ENCODE measurements at places on chromosomes 12 and 14. TPM values are rescaled to one million over a fixed set of nuclear protein-coding genes. Genes with fewer than 3 reads are reported as not detected.

The BIN2 gene
- 3.0 TPM for polyA plus RNA-seq

The COL2A1 gene
- polyA plus RNA-seq = 48.0 TPM

The NANOG gene
- 0.11 TPM for polyA plus RNA-seq

The IQSEC3 gene
- polyA plus RNA-seq = 7.5 TPM

The GPD1 gene
- 66.6 TPM for polyA plus RNA-seq

The CTSG gene
- polyA plus RNA-seq = 0.71 TPM

The SIX6 gene
- not detected for polyA plus RNA-seq

The ALDH2 gene
- polyA plus RNA-seq = 123 TPM

The GNB3 gene
- 12.0 TPM for polyA plus RNA-seq

The DAO gene
- polyA plus RNA-seq = 1.3 TPM

The SLC6A15 gene
- 1.1 TPM for polyA plus RNA-seq

The TAS2R8 gene
- not detected for polyA plus RNA-seq

All from left renal cortex interstitium (tissue), 4 donors.